HS-27A (cell line): ENCODE measurements at places on chromosomes 1 and 21.

DNA sequence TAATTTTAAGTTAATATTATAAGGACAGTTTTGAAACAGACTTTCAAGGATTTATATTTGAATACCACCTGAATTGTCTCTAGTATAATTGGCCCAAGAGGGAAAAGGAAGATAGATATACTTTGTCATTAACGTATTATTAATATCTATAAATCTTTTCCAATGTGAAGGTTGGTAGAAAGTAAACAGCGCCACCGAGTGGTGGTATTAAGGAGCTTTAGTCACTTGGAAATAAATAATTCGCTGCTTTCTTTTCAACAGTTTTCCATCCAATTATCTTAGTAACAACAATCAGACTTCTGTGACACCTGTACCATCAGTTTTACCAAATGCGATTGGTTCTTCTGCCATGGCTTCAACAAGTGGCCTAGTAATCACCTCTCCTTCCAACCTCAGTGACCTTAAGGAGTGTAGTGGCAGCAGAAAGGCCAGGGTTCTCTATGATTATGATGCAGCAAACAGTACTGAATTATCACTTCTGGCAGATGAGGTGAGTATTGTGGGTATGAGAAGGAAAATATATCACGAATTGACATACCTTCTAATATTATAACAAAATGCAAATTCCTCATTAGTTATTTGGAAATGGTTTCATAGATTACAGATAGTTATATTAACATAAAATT lies 37.7 kb downstream of the SH3GLB1 start:
- DNase-seq = no peak

- no peak for DNase-seq
These were observed 1.0 kb downstream of the APOBEC4 start for GRCh38 chr1:183652107-183652506.

- no peak for DNase-seq
These were observed 149.8 kb upstream of the PALMD start for GRCh38 chr1:99496067-99496466.

- DNase-seq = no peak
These were observed 1.0 kb upstream of the EFNA1 start for GRCh38 chr1:155126556-155127104.

- DNase-seq = no peak
These were observed 13.9 kb downstream of the TPM3 start for GRCh38 chr1:154178013-154178412.

DNA sequence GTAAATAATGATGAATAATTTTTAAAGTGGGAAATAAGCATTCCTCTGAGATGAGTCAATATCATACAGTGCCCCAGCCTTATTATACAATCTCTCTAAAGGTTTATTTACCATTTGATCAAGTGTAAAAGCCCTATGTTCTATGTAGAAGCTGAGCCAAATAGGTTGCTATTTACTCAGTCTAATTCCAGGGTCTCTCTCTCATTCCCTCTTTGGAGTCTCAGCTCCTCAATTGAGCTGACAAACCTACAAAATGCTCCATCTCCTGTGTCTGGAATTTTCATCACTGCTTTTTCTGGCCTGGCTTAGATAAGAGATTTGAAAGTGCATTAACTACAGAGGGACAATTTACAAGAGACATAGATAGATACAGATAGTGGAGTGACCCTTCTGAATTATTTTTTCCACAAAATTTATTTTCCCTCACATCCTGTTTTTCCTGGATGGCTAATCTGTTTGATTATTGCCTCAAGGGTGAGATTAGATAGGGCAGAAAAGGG lies 24.8 kb upstream of the USH2A start:
- no peak for DNase-seq

DNA sequence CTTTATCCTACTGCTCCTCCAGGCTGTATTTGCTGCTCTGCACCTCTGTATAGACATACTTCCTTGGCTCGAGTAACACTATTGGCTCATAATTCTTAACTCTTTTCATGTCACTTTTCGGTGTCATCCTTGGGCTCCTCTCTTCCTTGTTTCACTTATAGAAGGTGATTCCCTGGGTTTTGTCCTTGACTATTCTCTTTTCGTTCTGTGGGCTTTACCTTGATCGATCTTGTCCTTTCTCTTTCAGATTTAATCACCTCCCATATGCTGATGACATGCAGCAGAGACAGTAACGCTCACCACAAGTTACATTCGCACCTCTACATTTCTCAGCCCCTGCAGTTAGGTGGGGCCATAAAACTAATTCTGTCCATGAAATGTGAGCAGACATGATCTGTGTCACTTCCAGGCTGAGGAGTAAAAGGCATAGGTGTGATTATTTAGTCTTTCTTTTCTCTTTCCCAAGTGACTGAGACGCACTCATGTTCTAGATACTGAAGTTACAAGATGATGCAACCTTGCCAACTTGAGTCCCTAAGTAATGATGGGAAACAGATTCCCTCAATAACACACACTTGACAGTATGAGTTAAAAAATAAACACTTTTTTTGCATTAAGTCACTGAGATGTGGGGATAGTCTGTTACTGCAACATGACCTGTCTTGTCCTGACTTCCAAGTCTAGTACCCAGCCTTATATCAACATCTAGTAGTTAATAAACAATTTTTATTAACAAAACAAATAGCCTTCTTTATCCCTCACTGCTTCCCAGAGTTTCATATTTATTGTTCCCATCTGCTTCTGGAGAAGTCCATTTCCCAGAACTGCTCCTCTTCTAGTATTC lies 49.9 kb upstream of the HAO2 start:
- DNase-seq = no peak

- no peak for DNase-seq
These were observed 98.5 kb downstream of the MRPL37 start for GRCh38 chr1:54298284-54299033.

DNA sequence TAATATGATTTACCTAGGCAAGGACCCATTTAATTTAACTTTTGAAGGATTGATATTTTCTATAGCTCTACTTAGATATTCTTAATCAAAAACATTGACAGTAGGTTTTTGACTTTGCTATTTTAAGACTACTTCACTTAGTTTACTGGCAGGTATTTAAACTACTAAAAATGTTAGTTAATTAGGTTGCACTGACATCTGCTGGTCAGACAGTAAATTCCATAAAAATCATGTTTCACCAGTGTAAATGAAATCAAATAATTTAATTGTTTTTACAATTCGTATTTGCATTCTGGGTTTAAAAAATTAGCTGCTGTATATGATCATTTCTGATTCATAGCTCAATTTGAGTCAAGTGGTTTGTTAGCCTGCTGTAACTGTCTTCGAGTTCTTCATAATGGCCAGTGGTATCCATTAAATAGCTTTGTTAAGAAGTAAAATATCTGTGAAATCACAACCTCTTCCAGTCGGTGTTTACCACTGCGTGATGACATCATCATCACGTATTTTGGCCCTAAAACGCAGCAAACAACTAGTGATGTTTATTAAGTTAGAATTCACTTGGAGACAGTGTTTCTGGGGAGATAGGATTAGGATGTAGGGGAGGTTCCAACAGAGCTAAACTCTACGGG lies 26.2 kb downstream of the EXTL2 start:
- no peak for DNase-seq

GRCh38 chr1:66436378-66437135 lies 97.4 kb upstream of the SGIP1 start:
- DNase-seq = peak; percentile 73

GRCh38 chr1:173996995-173997394 lies 25.2 kb downstream of the RC3H1 start:
- no peak for DNase-seq

DNA sequence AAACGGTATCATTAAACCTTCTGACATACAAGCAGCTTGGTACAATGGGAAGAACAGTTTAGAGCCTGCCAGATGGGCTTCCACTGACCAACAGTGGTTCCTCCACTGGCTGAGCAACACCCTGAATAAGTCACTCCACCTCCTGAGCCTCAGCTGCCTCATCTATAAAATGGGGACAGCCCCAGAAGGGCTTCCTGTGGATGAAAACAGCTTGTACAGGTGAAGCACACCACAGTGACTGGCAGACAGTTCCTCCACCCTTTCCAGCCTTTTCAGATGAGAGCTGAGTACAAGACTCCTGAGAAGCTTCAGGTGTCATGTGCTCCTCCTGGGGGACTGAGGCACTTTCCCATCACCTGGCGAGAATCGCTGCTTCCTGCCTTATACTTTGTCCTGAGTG lies 2.1 kb downstream of the CAPZB start:
- no peak for DNase-seq

DNA sequence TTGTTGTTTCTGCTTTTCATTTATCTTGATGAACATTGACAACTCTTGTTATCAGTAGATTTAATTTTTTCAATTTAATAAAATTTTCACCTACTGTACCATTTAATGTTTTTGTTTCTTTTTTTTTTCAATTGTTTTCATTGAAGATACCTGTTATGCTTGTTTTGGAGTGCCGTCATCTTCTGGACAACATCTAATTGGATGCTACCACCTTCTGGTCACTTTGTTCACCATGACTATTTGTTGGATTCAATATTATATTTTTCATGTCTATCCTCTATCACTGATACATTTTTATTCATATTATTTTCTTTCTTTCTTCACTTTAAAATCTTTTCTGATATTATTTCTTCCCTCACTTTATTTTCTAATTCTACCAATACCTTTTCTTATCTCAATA lies 14.0 kb downstream of the KRTAP21-2 start:
- no peak for DNase-seq

DNA sequence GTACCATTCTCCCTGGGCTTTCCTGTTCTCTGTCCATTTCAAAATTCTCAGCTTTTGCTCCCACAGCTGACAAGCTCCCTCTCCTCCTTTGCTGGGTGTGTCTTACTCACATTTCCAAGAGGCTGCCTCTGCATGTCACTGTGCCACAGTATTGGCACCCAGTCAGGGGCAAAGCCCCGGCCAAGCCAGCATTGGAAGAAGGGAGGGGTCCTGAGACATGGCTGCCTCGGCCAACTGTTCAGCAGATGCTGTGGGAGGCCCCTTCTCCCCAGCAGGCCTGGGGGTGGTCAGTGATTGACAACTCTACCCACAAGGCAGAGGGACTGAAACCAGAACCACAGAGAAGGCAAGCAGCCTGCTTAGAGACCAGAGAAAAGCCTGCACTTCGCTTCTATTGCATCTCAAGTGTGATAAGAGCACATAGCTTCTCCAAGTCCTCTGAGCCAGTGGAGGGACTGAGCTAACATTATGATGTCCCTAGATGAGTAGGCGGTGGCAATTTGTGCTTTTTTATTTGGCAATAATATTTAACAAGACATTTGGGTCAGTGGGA lies 294.1 kb downstream of the SIPA1L2 start:
- DNase-seq = no peak

DNA sequence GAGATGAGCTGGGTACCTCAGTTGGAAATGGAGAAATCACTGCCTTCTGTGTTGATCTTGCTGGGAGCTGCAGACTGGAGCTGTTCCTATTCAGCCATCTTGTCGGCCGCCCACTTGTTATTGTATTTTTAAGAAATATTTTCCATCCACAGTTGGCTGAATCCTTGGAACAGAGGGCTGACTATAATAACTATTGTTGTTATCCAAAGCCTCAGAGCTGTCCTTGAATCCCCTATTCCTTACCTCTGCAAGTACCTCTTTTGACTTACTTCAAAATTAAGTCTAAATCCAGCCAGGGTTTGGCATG lies 44.1 kb upstream of the GRHL3 start:
- no peak for DNase-seq

- no peak for DNase-seq
These were observed 20.9 kb downstream of the FGGY start for GRCh38 chr1:59317780-59318179.

DNA sequence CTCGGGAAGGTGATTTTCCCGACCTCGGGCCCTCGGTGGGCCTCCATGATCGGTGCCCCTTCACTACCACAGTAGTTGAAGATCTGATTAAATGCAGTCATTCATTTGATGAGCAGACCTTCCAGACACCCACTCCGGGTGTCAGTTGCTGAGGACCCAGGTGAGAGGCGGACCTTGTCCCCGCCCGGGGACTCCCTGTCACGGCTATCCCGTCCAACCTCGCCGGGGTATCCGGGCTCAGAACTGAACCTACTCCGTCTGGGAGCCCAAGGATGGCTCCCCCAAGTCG lies 22.6 kb downstream of the RNU1-3 start:
- DNase-seq = no peak

- no peak for DNase-seq
These were observed 4.1 kb upstream of the CDC42BPA start for GRCh38 chr1:227322376-227322775.

DNA sequence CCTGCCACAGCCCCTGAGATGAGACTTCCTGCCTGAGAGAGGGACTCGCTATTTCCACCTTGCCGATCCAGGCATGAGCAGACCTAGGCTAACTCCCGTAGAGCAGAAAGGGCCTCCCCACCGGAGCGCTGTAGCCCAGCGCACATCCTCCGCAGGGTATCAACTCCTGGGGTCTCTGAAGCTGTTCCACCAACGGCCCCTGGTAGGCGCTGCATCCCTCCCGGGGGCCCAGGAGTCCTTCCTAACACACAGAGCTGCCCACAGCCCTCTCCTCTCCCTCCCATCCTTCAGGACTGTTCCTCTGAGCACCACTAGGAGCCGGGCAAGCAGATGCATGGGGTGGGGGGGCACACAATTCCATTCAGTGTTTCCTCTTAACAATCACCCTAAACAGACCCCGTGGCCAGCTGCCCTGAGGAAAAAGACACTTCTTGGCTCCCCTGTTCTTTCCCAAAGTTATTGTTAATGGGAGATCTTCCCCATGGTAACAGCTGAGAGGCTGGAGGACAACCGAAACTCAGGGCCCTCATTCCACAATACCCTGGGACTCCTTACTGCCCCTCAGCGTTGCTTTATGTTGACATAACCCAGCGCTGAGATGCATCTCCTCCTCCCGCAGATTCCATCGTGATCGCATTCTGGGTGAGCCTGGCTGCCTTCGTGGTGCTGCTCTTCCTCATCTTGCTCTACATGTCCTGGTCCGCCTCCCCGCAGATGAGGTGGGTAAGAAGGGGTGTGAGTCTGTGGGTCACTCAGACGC lies 7.5 kb downstream of the MRAP start:
- DNase-seq = no peak

- DNase-seq = no peak
These were observed 74.8 kb downstream of the FNBP1L start for GRCh38 chr1:93522721-93523120.

- DNase-seq = no peak
These were observed 134.3 kb downstream of the LTN1 start for GRCh38 chr21:28858424-28858823.

DNA sequence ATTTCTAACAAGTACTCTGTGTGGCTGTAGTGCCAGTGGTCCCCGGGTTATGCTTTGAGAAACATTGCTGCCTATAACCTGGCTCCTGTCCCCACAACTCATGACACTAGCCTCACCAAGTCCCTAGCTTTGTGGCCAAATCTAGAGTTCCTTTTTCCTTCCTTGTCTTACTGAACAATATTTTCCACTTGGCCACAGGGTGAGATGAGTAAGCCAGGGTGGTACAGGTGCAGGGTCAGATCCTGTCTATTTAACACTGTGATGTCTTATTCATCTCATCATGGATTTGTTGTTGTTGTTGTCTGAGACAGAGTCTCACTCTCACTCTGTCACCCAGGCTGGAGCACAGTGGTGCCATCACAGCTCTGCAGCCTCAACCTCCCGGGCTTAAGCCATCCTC lies 18.6 kb downstream of the ARMH1 start:
- no peak for DNase-seq

DNA sequence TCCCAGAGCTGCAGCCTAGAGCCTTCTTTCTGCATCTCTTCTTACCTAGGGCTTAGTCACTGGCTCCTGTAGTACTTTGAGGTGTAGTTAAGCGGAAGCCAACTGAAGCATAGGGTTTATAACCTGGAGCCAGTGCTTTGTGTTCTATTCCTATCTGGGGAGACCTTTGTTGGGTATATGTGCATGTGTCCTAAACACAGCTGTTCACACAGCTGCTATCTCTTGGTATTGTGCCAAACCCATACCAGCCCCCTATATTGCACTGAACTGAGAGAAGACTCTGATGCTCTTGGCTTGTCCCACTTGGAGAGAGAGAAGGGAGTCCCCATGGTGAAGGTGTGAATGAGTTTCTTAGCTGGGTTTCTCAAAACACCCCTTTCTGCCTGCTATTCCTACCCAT lies 17.2 kb upstream of the NFASC start:
- DNase-seq = no peak
